ENCODE measurements at places on chromosomes 3 and 15.

DNA sequence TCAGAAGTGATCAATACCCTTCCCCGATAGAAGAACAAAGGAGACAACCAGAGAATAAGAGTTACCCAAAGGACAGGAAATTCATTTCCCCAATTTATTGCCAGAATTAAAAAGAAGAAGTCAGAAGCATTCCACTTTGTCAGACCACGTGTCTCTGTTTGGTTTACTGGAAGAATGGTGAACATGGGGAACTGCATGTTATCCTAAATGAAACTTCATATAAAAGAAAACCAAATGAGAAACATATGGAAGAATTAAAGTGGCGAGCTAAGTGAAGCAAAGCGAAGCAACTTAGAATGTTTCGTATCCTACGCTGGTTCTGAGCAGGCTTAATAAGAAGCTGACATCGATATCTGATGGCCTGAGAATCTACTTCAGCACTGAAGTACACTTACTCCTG, 190.7 kb downstream of the MAGI1 start:
- DNase-seq, result no peak

- DNase-seq, result no peak
These were observed 2.2 kb downstream of the SCAANT1 start for GRCh38 chr3:63910001-63910400.

GRCh38 chr15:22786868-22787698, 639 bp downstream of the NIPA1 start:
- DNase-seq, result no peak

DNA sequence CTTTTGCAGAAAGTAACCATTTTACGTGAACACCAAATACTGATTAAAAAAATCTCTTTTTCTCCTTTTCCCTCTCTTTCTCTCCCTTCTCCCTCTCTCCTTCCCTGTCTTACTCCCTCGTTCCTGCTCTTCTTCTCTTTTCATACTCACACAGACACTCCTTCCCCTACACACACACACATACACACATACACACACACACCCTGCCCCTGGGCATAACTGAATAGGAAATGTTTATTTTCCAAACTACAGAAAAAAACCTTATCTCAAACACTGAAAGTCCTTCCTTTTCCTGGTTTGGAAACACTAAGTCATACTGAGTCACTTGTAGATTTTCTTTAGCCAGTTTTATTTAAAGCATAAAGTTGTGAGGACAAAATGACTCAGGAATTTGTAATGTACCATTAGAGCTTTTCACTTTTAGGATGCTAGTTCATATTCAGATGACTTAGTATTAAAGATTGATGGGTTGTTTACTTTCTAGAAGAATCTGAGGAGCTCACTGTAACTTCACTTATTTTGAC, 62.4 kb downstream of the MBNL1 start:
- DNase-seq, result no peak

DNA sequence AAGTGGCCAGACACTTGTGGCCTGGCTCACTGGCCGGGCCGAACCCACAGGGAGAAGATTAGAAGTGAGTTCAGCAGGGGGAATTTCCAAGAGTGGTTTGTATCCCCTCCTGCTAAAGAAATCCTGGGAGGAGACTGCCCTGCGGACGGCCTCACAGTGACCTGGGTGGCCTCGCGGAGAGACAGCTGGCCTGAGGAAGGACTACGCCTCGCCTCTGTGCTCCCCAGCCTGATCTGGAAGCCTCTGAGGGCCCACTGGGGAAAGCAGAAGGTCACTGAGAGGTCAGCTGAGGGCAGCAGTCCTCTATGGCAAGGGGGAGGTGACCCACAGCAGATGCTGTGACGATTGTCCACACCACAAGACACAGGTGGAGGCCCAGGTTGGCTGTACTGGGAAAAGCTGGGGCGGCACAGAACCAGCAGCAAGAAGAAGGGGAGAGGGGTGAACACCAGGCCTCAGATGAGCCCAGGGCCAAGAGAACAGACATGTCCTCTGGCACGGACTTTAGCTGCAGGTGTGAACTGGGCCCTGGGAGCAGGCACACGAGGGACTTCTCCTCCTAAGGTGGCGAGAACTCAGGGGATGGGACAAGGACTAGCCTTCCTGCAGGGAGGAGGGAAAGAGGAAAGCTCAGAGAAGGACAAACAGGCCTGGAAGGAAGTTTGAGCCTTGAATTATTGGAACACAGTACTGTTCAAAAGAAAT, 37.2 kb upstream of the DLG1 start:
- DNase-seq, result no peak

DNA sequence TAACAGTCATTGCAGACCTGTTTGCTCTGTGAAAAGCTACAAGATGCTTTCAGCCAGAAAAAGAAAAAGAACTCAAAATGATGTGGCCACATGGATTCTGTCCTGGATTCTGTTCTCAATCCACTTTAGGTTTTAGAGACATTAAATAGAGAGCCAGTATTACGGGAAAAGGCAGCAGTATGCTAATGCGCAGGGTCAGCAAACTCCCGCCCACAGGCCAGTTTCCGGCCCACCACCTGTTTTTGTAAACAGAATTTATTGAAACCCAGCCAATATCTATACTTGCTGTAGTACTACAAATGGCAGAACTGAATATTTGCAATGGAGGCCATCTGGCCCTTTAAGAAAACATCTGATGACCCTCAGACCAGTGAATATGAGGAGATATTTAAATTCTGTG, 416.1 kb downstream of the ERC2 start:
- no peak for DNase-seq

- no peak for DNase-seq
These were observed 7.0 kb upstream of the NR2F2 start for GRCh38 chr15:96323319-96324145.

- DNase-seq, result peak; percentile 32
These were observed 630 bp downstream of the SNRK start for GRCh38 chr3:43286841-43287499.

- peak; percentile 6 for DNase-seq
These were observed at the start of gene DGKG for GRCh38 chr3:186361762-186362536. TSS of gene DGKG (minus strand) at chr3:186362234. CDS start at chr3:186320459, 41,775 bp downstream.

- DNase-seq, result peak; percentile 59
These were observed 146.1 kb upstream of the LPP start for GRCh38 chr3:188007897-188008296.

DNA sequence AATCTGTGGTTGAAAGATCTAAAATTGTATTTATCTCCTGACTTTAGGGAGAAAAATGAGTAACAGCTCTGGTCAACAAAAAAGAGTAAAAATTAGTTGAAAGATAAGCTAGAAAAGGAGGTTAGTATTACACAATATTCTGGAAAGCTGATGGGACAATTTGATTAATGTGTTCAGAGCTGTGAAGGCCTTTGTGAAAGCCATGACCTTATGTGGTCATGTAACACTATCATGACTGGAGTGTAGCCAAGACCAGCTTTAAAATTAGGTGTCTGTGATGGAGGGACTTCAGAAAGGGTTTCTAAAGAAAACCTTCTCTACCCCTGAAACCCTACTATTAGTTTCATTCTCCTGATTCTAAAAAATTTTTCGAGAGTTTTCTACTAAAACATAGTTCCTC, 127.2 kb downstream of the NFKBIZ start:
- no peak for DNase-seq

DNA sequence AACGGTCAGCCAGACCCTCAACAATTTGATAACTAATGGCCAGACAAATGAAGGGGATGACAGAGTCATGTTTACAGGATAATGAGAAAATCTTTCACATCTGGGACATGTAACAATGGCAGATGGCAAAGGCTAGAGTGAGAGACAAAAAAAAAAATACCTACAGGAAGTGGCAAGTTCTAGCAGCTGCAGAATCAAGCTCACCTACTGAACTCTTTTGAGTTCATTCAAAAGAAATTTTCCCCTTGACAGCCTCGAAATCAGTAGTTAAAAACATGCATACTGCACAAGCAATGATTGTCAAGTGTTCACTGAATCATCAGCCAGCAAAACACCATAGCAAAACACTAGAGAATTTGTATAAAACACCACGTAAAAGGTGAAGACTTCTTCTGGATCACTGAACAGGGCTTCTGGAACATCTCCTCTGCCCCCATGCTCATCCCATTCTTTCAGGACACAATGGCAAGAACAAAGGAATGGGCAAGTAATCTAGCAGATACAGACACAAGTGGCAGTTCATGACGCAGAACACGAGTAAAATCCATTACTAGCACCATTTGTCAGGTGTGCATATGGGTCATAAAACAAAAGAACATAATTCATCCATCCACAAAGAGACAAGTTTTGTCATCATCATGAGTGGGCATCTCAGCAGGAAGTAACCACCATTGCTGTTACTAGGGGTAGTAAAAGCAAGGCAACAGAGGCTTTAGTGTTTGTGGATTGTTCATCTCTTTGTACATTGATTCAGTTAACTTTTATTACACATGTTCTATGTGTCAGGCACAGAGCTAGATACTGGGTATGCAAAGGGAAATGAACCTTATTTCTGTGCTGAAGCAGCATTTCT, 13.8 kb upstream of the KCNMB2 start:
- DNase-seq, result no peak

DNA sequence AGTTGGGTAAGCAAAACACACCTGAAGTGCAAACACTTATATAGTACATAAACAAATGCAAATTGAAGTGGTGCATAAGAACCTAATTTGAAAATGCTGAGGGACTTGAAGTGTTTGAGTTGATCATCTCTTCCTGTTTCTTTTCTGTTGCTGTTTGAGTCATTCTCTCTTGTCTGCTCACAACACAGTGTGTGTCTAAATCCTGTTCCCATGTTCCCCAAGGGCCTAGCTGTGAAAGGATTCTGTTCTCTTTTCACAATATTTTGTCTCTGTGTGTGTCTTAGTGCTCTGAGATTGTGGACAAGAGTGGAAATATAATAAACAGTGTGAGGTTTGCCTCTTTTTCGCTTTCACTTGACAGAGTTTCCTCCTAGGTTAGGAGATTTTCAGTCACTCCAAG, 6.1 kb downstream of the CD96 start:
- no peak for DNase-seq

DNA sequence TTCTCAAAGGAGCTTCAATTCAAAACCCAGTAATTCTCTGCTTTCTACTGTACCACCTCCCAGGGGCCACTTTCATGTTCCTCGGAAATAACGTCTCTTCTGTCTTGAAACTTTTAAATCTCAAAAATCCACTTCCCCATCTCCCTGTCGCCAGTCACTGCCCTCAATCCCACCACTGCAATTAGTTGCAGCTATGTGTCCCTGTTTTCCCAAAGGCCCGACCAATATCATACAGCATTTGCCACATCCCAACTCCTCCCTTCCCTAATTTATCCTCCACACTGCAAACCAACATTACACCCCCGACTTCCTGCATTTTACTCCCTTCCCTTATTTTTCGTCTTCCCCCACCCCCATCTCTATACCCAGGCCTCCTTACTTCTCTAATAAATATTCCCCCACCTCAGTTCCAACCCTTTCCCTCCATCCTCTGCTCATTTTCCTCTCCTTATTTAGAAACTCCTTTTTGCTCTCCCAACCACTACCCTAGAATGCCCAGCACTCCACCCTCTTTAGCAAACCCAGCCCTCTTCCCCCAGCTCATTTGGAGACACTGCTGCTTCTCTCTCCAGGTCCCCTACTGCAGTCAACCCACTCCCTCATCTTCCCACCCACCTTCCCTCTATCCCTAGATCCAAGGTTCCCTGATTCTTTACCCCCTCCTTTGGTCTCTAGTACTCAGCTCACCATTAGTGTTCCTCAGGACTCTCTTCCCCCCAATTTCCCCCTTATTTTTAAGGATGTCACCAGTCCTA, 1.1 kb downstream of the NPTN start:
- DNase-seq, result no peak

GRCh38 chr3:172735014-172735413, 15.5 kb upstream of the ECT2 start:
- DNase-seq, result no peak

GRCh38 chr3:187975561-187976364, 178.2 kb upstream of the LPP start:
- DNase-seq, result no peak

DNA sequence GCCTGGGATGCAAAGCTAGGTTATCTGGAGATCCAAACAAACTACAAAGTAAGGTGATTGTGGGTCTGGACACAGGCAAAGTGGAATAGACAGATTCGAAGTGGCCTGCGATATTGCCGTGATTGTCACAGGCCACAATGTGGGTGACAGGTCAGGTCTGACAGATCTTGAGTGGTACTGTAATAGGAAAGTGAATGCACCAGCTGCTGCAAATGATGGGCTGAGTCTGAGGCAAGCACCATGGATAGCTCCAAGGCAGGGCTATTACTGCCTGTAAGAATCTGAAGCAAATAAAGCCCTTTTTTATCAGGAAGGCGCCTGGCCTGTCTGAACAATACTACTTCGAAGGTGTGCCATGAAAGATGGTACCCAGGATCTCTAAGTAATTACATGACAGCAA, 10.0 kb downstream of the ARMC8 start:
- DNase-seq, result no peak

GRCh38 chr3:196134691-196135090, 52.8 kb upstream of the TFRC start:
- DNase-seq, result no peak

DNA sequence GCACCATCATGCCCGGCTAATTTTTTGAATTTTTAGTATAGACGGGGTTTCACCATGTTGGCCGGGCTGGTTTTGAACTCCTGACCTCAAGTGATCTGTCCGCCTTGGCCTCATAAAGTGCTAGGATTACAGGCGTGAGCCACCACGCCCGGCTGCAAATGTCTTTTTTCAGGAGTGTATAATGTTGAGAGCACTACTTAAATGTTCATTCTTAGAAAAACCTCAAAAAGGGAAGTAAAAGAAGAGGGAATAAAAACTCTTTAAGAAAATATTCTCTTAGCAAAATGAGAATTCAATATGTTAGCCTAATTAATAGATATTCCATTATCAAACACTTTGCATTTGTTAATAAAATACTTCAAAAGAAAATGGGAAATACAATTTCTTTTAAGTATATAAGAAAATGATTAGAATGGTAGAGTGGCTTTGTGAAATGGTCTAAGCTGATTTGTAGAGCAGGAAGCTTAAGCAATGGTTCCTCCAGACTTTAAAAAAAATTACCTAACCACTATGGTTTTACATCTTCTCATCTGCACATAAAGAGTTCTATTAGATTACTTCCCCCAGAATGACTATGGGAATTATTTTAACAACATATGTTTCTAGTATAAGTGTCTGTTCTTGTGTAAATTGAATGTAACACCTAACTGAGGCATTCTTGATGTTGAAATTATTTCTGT, 226.7 kb upstream of the ALCAM start:
- peak; percentile 1 for DNase-seq

DNA sequence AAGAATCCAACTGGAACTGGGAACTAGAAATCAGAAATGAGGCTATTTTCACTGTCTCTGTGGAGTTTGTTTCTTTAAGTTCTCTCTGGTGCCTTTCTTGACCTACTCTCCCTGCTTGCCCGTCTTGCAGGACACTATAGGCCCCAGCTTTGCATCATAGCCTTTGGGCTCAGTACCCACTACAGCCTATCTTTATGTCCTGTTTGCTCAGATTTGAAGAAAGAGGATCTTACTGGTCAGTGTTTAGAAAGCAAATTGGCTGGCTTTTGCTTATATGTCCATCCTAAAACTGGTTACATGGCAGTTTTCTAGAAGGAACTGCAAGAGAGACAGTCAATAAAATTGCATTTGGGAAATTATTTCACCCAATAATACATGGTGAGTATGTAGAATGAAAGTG, 231.8 kb upstream of the TBL1XR1 start:
- DNase-seq, result no peak

- DNase-seq, result no peak
These were observed 18.1 kb upstream of the AGBL1 start for GRCh38 chr15:86061581-86061980.

GRCh38 chr3:161619351-161619750, 122.7 kb downstream of the OTOL1 start:
- DNase-seq, result no peak

All from CD4-positive, alpha-beta T cell treated with Interleukin-1 beta for 1 hour (primary cell).